ENCODE measurements at places on chromosomes 12 and 14.

DNA sequence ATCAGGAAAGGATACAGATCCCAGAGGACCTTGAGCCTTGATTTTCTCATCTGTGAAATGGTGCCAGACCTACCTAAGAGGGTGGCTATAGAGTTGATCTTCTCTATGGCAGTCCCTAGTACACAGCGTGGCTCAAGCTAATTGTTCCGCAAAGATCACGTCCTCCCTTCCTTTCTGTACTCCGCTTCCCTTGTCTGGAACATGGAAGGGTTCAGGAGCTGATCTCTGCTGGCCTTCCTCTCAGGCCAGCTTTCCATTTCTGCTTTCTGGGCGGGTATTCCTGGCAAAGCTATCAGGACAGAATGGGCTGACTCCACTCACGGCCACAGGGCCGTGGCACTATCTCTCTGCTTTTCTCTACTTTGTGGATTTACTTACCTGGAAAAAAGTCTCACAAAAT is 6.5 kb downstream of the CAMKK2 start:
- no peak for DNase-seq

GRCh38 chr12:10031321-10031720 is 839 bp downstream of the CLEC9A start:
- no peak for DNase-seq

GRCh38 chr14:74190927-74191575 is 48.2 kb upstream of the VSX2 start:
- DNase-seq: no peak

- no peak for DNase-seq
Observed at GRCh38 chr12:123142921-123143735, 7.8 kb downstream of the PITPNM2 start.

- DNase-seq: no peak
Observed at GRCh38 chr12:639988-640387, 23.3 kb downstream of the NINJ2 start.

DNA sequence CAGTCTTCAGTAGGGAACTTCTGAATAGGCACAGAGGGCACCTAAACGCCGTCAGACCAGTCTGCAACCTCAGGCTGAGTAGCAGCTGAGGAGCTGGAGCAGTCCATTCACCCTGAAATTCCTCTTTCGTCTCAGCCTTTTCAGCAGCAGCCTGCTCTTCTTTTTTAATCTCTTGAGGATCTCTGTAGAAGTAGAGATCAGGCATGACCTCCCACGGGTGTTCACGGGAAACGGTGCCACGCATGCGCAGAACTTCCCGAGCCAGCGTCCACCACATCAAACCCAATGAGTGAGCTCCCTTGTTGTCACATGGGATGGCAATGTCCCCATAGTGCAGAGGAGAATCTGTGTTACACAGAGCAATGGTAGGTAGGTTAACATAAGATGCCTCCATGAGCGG is 11.1 kb upstream of the MARK3 start:
- DNase-seq: no peak
